CD4-positive, alpha-beta T cell treated with Interleukin-2 at 100 ng/mL for 4 hours (primary cell): ENCODE measurements at places on chromosomes 1 and 21.

GRCh38 chr1:237527761-237528160 is 363.0 kb downstream of the ZP4 start:
- DNase-seq: no peak

- DNase-seq: no peak
These were observed 62.5 kb upstream of the TARBP1 start for GRCh38 chr1:234541286-234541975.

DNA sequence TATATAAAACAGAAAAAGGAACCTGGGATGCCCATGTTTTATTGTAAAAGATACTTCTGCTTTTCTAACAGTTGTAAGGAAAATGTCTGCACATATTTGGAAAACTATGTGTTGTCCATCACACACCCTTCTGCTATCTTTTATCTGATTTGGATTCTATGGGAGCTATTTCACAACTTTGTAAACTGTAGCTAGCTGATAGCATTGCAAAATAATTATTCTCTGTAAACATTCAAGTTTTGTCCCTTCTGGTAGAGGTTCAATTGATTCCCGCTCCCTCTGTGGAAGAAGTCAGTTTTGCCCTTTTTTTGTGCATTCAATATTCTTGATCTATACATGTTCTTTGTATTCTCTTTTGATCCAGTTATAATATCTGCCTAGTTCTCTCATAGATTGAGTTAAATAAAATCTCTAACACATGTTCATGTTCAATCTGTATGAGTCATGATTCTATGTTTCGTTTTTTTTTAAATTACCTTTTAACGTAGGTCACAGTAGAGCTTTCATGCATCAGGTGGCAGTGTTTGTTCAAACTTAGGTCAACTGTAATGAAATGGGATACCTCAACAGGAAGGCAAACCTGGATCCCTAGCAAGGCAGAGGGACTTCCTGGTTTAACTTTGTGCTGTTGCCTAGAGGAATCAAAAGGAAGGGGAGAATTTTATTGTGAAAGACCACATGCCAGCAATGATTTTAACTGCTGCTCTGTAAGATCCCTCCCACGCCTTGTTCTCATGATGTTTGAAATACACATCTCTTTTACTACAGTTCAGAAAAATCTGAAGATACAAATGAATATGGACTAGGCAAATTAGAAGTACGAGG is 26.0 kb upstream of the BCL9 start:
- peak; percentile 31 for DNase-seq

DNA sequence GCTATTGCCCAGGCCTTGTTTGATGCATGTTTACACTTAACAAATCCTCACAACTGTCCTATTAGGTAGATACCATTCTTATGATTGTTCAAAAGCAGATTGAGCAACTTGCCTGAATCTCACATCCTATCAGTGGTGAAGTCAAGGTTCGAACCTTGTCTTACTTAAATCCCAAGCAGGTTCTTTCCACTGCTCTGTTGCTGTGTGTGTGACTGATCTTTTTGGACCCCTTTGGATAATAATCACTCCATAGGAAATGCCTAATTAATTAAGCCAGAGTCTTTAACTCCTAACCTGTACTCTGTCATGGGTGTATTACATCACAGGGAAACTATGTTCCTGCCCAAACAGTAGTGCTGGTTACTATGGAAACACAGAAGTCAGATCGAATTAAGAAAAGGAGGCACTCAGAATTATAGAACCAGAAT is 84.2 kb downstream of the SPATA46 start:
- DNase-seq: no peak

DNA sequence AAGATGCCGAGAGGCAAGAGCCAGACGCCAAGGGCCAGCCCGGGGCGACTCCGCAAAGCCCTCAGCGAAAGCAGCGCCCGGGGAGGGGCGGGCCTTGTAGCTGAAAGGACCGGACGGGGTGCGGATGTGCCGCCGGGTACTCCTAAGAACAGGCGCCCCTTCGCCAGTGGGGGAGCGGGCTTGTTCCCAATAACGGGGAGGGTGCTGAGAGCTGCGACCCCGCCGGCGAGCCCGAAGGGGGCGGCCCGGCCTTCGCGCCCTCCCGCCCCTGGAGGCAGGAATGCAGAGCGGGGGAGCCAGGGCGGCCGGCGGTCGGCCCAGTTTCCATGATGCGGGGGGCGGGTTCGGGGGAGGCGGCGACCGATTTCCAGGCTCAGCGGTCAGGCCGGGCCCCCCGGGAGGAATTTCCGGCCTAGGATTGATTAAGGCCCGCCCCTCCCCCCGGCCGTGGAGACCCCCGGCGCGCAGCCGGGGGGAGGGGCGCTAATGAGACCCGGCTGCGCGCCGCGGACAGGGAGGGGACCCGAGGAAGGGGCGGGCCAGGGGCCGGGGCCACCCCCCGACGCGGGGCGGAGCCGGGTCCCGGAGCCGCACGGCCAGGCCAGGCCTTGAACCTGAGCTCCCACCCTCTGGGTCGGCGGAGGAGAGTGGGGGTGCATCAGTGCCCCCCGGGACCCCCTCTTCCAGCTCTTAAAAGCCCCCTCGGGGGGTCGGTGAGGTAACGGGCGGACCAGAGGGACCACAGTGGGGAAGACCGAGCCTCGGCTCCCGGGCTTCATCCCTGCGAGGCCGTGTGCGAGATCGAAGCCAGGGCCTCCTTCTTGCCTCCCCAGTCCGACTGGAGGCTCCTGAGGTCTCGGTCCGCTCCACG is 898 bp upstream of the TMEM200B start:
- peak; percentile 35 for DNase-seq
